ENCODE measurements at places on chromosomes 1 and 21. TPM values are rescaled to one million over a fixed set of nuclear protein-coding genes. Genes with fewer than 3 reads are reported as not detected.
A peak's percentile ranks its signal among the peaks of the same experiment; 100 is the strongest.

KAZN gene
- 17.4 TPM for total RNA-seq

FH gene
- 82.5 TPM for total RNA-seq

CCDC185 gene
- not detected for total RNA-seq

KIF17 gene
- 3.2 TPM for total RNA-seq

GRCh38 chr1:11654939-11655808 is 497 bp downstream of the FBXO44 start:
- no peak for DNase-seq

GRCh38 chr21:36766511-36766910 is 67.6 kb downstream of the SIM2 start:
- DNase-seq: no peak

DNA sequence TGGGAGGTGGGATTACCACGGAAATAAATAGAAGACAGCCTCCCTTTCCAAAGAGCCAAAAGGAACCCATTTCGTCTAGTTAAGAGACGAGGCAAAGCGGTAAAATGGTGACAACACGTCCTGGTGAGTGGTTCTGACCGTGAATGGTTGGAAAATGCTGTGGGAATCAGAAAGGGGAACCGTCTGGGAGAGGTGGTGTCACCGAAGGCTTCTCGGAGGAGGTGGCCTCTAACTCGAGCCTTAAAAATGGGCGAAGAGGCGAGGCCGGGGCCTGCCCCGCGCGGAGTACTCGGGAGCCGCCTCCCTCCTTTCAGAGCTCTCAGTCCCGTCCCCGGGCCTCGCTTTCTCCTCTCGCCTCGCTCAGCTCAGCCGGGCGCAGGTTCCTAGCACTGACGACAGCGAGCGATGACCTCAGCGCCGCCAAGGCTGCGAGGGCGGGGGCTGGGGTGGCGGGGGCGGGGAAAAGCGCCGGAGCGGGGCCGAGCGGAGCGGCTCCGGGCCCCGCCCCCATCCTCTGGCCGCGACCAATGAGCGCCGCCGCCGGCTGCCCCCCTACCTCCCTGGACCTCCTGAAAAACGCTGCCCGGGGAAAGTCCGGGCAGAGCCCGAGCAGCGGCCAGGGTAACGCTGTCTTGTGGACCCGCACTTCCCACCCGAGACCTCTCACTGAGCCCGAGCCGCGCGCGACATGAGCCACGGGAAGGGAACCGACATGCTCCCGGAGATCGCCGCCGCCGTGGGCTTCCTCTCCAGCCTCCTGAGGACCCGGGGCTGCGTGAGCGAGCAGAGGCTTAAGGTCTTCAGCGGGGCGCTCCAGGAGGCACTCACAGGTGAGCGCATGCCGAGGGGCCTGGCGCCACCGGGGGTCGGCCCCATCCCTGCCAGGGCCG is at the start of gene BTG2:
Gene BTG2 (plus strand): TSS at position 601 of the 890 bp plus-strand sequence. CDS start 88 bp downstream, at position 689.
- peak; percentile 79 for DNase-seq

DNA sequence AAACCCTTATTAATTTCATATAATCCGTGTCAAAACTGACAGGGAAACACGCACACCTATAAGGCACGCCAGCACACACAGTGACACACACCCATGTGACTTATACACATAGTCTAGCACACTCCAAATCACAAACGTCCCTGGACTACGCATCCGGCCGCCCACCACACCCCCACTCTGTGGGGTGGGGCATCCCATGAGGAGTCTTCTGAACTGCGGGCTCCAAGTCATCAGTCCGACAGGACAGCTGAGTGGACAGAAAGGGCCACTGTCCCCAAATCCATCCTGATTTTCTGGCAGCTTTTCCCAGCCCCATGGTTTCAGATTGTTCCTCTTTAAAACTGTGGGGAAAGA is 829 bp downstream of the PEA15 start:
- DNase-seq: peak; percentile 43

DNA sequence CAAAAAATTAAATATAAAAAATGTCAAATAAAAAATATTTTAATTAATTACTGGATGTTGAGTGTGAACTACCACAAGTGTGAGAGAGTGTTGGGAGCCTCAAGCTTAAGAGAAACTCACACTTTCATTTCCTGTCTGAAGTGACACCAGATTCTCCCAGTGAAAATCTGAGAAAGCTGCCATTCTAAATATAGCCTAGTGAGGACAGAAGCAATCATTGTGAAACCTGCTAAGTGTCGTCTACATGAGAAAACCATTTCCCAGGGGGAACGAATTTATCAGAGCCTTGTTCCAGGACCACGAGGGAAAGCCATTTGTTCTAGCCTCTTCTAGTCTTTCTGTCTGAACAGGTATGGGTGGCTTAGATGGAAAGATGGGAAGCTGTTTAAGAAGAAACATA is 329.3 kb upstream of the PRMT6 start:
- no peak for DNase-seq

GRCh38 chr1:28147264-28148094 is 29.0 kb downstream of the PTAFR start:
- no peak for DNase-seq

DNA sequence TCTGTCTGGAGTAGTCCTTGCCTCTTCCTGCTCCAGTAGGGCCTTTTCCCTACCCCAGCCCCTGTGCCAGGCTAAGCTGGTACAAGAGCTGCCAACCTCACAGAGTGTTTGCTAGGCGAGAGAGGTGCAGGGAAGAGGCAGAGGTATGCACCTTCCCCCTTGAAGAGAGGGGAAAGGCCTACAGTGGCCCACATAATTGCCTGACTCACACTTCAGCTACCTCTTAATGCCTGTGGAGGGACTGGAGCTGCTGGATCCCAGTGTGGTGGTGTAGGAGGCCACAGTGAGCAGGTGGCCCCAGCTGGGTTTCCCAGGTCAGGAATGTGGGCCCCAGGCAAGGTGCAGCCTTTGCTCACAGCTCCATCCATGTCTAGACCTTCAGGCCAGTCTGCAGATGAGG is 3.3 kb upstream of the CCDC28B start:
- DNase-seq: no peak

DNA sequence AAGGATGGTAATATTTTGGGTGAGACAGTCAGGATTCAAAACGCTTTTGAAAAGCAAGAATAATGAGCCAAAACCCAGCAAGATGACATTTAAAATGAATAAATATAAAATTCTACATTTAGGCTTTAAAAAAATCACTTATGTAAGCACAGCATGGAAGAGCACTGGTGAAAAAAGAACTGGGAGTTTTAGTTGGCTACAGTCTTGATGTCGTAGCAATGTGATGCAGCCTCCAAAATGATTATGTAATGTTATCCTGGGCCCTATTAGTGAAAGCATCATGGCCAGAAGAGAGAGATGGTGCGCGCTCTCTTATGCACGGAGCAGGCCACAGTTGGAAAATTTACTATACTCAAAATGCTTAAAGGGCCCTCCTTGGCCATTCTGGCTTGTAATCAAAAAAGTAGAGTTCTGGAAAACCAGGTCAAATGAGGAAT is 5.1 kb downstream of the KCNJ9 start:
- no peak for DNase-seq

DNA sequence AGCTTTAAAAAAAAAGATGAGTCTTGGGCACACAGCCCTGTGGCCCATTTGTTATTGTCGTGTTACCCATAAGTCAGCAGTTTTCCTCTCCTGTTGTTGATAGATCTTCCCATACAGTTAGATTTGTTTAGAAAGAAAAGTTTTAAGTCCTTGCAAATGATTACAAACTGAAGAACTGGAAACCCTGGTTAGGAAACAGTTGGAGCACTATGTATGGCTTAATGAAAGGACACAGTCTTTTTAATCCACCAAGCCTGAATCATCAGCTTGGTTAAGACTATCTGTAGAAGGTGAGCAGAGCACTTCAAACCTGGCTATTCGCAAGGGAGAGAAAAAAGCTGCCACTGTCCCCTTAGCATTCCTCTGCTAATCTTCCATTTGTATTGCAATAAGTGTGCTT is 241.0 kb downstream of the DISC1 start:
- no peak for DNase-seq

GRCh38 chr1:64072089-64072793 is 131.2 kb upstream of the UBE2U start:
- no peak for DNase-seq

Data from thoracic aorta (tissue), 2 donors.